T-helper 9 cell (primary cell): ENCODE measurements at places on chromosomes 6 and 20.

DNA sequence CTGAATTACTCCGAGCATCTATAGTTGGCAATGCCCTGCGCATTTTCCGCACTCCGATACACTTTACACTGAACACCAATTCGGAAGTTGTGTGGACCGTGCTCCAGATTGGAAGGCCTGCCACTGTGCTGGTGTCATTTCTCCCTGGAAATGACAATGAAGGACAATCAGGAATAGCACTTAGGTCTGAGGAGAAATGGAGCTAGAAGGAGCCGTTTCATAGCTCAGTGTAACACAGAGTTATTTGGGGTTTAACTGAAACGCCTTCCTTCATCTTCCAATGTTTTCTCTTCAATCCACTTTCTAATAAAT, 501 bp upstream of the PLA2G7 start:
- no peak for DNase-seq

- no peak for DNase-seq
Observed at GRCh38 chr20:5848711-5849505, 98.7 kb downstream of the SHLD1 start.

DNA sequence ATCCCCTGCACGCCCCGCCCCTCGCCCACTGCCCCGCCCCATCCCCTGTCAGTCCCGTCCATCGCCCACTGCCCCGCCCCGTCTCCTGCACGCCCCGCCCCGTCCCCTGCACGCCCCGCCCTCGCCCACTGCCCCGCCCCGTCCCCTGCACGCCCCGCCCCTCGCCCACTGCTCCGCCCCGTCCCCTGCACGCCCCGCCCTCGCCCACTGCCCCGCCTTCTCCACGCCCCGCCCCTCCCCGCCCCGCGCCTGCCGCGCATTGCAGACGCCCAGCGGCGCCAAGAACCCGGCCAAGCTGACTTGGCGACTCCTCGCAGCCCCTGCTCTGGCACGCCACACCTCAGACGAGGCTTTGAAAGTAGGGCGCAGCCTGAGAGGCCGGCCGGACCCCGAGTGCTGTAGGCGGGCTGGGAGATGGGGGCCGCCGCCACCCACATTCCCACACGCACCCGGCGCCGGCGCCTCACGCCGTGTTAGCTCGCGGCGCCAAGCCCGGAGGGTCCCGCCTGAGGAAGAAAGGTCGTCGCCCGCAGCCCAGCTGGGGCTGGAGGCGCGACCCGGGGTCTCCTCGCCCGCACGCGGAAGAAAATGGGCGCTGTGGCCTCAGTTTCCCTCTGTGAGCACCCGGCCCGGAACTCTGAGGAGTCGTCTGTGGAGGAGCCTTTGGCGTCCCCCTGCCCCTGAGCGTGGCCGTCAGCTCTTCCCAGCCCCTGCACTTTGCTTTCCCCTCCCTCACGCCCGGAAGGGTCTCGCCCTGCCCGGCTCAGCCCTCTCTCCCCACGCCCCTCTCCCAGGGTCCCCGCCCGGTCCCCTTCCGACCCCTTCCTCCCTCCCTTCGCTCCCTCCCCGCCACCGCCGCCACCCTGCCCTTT, at the start of gene RAD21L1:
TSS of gene RAD21L1 (plus strand) at position 262 of the 872 bp plus-strand sequence. CDS start 2,410 bp downstream, outside the sequence.
- DNase-seq: peak; percentile 85

- no peak for DNase-seq
Observed at GRCh38 chr20:59018817-59019216, 412 bp upstream of the TUBB1 start.

- DNase-seq: no peak
Observed at GRCh38 chr20:7903429-7903828, 36.8 kb downstream of the HAO1 start.

GRCh38 chr20:49676581-49677291, 36.9 kb downstream of the B4GALT5 start:
- DNase-seq: peak; percentile 19

DNA sequence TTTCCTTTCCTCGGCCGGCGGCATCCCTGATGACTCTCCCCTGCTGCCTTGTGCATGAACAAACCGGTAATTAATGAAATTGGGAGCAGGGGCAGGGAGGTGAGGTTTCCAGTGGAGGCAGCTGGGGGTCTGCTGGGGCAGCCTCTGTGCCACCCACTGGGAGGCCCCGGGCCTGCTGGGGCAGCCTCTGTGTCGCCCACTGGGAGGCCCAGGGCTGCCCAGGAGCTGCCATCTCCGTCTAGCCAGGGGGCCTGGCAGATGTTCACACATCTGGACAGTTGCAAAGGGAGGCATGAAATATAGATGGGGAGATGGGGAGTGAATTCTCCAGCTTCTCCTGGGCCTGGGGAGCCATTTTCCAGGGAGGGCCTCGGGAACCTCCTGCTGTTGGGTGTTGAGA, 33.8 kb downstream of the TOX2 start:
- no peak for DNase-seq

- DNase-seq: no peak
Observed at GRCh38 chr6:108453601-108454185, 107.0 kb upstream of the FOXO3 start.

DNA sequence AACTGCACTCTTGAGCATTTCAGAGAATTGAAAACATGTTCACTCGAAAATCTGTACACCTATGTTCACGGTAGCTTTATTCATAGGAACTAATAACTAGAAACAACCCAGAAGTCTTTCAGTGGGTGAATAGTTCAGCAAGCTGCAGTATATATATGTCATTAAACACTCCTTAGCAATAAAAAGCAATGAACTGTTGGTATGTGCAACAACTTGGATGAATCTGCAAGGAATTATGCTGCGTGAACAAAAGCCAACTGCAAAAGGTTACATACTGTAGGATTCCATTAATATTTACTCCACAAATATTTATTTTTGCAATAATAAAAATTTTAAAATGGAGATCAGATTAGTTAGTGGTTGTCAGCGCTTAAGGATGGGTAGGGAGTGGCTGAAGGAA, 22.1 kb upstream of the FKBP1A start:
- no peak for DNase-seq

DNA sequence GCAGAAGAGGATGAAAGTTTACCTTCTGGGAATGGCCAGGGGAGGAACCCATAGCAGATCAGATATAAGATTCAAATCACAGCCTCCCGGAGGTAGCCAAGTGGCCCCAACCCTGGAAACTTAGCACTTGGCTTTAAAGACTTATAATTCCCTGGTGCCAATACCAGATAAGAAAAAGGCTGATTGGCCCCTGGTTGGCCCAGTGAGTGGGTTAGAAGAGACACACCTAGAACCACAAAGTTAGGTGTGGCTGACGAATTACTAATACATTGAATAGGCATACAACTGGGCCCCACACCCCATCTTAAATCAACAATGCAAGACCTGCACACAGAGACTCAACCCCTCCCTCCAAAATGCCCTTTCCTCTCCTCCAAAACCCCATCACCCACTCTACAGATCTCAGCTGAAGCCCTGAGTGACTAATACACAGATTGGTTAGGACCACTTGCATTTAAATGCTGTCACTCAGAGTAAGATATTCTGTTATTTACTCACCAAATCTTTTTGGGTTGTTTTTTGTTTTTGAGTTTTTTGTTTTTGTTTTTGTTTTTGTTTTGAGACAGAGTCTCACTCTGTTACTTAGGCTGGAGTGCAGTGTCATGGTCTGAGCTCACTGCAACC, 315.4 kb upstream of the JARID2 start:
- no peak for DNase-seq

DNA sequence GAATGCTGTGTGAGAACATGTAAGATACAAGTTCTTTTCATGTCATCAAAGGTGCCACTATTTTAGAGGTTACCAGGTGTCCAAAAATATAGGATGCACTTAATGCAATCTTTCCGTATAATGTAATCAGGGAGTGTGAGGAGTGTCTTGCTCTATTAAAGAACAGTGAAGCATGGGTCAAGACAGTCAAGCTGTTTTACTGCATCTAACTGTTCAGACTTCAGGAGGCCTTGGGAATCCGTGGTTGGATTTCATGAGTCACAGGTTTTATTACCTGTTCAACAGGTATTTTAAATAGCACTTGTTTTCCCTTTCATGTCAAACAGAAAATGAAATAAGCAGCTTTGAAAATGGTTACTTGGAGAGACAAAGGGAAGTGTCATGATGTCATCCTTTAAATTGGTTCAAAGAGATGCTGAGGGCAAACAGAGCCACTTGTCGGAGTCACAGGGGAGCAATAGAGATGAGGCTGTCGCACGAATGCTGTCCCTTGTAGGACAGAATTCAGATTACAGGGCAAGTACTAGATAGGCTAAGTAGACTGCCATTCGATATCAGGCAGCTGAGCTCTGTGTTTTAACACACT, 621.5 kb downstream of the QKI start:
- no peak for DNase-seq

DNA sequence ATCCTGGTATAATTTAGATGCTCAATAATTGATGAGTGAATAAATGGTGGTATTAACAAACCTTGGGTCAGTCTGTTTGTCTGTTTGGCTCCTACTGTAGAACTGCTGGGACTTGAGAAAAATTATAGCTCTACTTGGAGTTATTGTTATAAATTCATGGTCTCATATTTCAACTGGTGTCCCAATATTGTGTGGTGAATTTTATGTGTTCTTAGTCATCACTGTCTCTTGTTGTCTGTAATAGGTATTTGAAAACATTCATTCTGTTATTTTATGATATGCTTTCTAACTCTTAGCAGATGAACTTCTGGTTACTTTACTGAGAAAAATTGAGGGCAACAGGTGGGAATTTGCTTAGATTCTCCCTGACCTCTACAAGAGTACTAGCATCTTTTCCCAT, 221.4 kb downstream of the CDKAL1 start:
- no peak for DNase-seq

DNA sequence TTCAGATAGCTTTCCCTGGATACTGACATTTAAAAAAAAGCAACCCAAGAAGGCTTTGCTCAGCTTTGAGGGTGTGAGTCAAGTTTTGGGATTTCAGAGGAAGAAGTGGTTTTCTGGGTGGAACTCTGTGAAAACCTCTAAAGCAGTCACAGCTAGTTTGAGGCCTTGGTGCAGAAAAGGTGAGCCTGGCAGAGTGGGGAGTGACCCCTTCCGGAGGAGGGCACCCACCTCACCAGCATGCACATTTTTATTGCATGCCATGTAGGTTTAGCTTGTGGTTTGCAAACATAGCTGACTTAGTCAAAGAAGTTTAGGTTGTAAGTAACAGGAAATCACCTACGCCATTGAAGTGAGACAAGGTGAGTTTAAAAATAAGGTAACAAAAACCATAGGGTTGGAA, 146.8 kb upstream of the PMEPA1 start:
- DNase-seq: no peak
